Fibroblast of lung (primary cell): ENCODE measurements at places on chromosomes 5 and 9. TPM values are rescaled to one million over a fixed set of nuclear protein-coding genes. Genes with fewer than 3 reads are reported as not detected.
A peak's percentile ranks its signal among the peaks of the same experiment; 100 is the strongest.

Gene LCN15
- not detected in 2 replicates for polyA plus RNA-seq

Gene TMEFF1
- 0.55 and 1.1 TPM in 2 replicates for polyA plus RNA-seq

Gene SH3GL2
- polyA plus RNA-seq, result 0.10 TPM in 1 of 2 replicates, not detected in the other

Gene MACIR
- polyA plus RNA-seq, result 5.5 and 7.3 TPM in 2 replicates

Gene PTGDS
- 2.0 and 4.9 TPM in 2 replicates for polyA plus RNA-seq

Gene ANKRD55
- 0.25 TPM in 1 of 2 replicates, not detected in the other for polyA plus RNA-seq

Gene SVEP1
- polyA plus RNA-seq, result 24.4 and 46.3 TPM in 2 replicates

DNA sequence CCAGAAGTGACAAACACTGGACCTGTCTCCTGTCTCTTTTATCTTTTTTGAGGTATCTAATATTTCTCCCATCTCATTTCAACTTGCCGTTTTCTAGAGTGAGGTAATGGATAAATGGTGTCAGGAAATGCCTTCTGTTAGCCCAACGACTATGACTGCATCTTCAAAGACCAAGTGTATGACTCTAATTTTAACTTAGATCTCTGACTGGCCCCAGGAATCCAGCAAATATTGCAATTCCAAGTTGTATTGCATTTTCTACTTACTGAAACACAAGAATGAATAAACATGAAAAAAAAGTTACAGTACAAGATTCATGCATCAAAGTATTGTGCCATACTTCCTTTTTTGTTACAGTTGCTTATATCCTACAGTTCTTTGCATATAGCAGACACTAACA is 26.3 kb downstream of the SLC28A3 start:
- H3K27ac ChIP-seq, result no peak overlapping the region
- H3K4me3 ChIP-seq, result no peak overlapping the region
- H3K27me3 ChIP-seq, result no peaks in the 10 kb centered on the region
- H3K4me1 ChIP-seq, result no peaks in the 10 kb centered on the region
- no peak for DNase-seq

GRCh38 chr5:42321785-42322184 is 101.5 kb upstream of the GHR start:
- no peak overlapping the region for H3K4me3 ChIP-seq
- H3K27me3 ChIP-seq, result no peaks in the 10 kb centered on the region
- H3K4me1 ChIP-seq, result no peaks in the 10 kb centered on the region
- H3K27ac ChIP-seq, result no peak overlapping the region

DNA sequence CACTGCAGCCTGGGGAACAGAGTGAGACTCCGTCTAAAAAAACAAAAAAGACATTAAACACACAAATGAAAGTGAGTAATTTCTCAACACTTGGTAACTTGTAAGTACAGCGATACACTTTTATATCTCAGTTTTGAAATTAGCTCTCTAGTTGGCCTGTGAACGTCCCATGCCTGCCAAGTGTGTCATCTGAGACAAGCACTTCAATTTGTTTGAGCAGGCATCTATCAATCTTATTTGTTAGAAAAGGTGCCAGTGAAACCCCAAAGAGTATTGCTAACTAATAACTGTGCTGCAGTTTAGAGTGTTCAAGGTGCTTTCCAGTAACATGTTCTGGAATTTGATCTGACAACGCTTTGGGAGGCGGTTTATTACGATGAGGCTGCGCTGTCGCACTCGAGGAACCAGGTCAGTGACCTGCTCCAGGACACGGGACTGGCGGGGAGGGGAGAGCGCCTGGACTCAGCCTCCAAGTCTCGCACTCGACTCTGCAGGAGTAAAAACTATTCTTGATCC is 1.1 kb upstream of the SPIN1 start:
- H3K27me3 ChIP-seq, result no peaks in the 10 kb centered on the region
- no peaks in the 10 kb centered on the region for H3K4me1 ChIP-seq
- H3K4me3 ChIP-seq, result peak overlapping the region; percentile 95
- H3K36me3 ChIP-seq, result peaks cover 1% of the 10 kb centered on the region
- H3K27ac ChIP-seq, result peak overlapping the region; percentile 86
- DNase-seq, result no peak

DNA sequence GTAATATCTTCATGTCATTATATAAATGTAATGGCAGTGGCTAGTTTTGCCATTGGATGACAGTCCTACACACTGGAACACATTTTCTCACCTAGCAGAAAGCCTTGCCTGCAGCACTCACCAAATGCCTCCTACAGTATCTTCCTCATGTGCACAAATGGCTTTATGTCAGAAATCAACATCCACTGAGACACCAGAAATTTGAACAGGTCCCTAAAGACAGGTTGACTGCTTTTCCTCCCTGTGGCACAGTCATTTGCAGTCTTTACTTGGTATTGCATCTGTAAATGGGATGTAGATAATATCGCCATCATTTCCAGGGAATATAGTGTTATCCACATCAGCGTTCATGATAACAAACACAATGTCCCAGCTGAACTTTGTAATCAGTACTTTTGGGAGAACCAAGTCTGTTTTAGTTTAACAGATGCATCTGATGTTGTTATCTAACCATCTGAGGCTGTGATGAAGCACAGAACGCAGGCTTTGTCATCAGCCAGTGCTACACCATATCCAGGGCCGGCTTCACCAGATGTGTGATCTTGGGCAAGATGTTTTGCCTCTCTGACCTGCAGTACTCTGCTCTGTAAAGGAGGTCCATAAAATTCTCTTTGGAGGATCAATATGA is 83.9 kb upstream of the TAS2R1 start:
- no peak for DNase-seq
- H3K27me3 ChIP-seq, result no peaks in the 10 kb centered on the region
- no peaks in the 10 kb centered on the region for H3K36me3 ChIP-seq
- peaks cover 30% of the 10 kb centered on the region for H3K4me1 ChIP-seq

DNA sequence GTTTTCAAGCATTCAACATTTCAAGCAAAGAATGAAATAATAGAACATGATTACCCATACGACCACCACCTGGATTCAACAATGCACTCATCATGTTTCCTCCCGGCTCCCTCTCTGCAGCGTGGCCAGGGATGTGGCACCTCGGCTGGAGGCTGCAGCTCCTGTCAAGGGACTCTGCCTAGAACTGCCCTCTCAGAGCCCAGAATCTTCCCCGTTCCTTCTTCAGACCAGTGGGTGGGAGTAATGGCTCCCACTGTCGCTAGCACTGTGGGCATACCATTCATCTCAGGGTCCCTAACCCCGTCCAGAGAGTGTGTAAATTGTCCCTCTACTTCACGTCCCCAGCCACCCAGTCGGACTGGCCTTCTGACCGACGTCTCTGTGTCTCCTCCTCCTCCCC is 118.6 kb upstream of the COL5A1 start:
- H3K4me1 ChIP-seq, result no peaks in the 10 kb centered on the region
- H3K4me3 ChIP-seq, result no peak overlapping the region
- H3K27me3 ChIP-seq, result no peaks in the 10 kb centered on the region
- DNase-seq, result no peak
- H3K27ac ChIP-seq, result no peak overlapping the region

- H3K4me3 ChIP-seq, result no peak overlapping the region
- H3K4me1 ChIP-seq, result no peaks in the 10 kb centered on the region
- H3K27me3 ChIP-seq, result no peaks in the 10 kb centered on the region
- H3K36me3 ChIP-seq, result no peaks in the 10 kb centered on the region
- H3K27ac ChIP-seq, result no peak overlapping the region
Observed at GRCh38 chr9:135340143-135340655, 139.4 kb upstream of the PPP1R26 start.

- H3K4me3 ChIP-seq, result no peak overlapping the region
- peaks cover 3% of the 10 kb centered on the region for H3K36me3 ChIP-seq
- peaks cover 8% of the 10 kb centered on the region for H3K4me1 ChIP-seq
- DNase-seq, result peak; percentile 38
Observed at GRCh38 chr9:35797311-35798109, 6.1 kb downstream of the NPR2 start.

DNA sequence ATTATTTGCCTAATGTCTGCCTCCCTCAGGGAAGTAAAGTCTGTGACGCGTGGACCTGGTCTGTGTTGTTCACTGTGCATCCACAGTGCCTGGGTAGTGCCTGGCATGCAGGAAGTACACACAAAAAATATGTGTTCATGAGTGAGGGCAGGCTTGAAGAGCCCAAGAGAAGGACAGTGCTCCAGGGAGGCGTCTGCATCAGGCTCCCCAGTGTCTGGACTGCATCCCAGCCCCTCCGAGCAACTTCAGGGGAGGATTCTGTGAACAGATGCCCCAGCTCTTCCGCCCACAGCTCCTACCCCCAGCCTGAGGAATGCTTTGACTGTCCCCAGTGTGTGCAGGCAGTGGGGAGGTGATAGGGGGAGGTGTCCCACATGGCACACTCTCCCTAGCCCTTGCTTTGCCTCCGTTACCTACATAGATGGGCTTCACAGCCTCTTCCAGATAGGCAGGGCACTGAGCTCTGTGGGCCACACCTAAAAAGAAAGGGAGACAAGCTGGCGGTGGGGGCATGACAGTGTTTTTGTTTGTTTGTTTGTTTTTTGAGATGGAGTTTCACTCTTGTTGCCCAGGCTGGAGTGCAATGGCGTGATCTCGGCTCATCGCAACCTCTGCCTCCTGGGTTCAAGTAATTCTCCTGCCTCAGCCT is 25.4 kb downstream of the IRF1 start:
- no peak for DNase-seq
- no peaks in the 10 kb centered on the region for H3K36me3 ChIP-seq
- H3K4me1 ChIP-seq, result peaks cover 28% of the 10 kb centered on the region
- H3K27me3 ChIP-seq, result no peaks in the 10 kb centered on the region

- no peaks in the 10 kb centered on the region for H3K36me3 ChIP-seq
- no peak for DNase-seq
- no peak overlapping the region for H3K4me3 ChIP-seq
- no peaks in the 10 kb centered on the region for H3K27me3 ChIP-seq
Observed at GRCh38 chr5:130111746-130112145, 207.5 kb downstream of the CHSY3 start.

GRCh38 chr9:23772385-23772783 is 53.7 kb downstream of the ELAVL2 start:
- H3K4me1 ChIP-seq, result no peaks in the 10 kb centered on the region
- H3K4me3 ChIP-seq, result no peak overlapping the region
- H3K27me3 ChIP-seq, result no peaks in the 10 kb centered on the region
- no peaks in the 10 kb centered on the region for H3K36me3 ChIP-seq
- no peak overlapping the region for H3K27ac ChIP-seq

DNA sequence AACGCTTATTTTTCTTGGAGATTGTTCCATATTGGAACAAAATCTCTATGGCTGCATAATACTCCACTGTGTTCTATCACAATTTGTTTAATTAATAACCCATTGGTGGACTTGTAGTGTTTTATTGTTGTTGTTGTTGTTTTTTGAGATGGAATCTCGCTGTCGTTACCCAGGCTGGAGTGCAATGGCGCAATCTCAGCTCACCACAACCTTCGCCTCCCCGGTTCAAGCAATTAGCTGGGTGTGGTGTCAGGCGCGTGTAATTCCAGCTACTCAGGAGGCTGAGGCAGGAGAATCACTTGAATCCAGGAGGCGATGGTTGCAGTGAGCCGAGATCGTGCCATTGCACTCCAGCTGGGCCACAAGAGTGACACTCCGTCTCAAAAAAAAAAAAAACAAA is 38.7 kb downstream of the SPRY4 start:
- no peaks in the 10 kb centered on the region for H3K27me3 ChIP-seq
- H3K4me3 ChIP-seq, result no peak overlapping the region
- DNase-seq, result no peak
- no peaks in the 10 kb centered on the region for H3K36me3 ChIP-seq
- no peak overlapping the region for H3K27ac ChIP-seq
- H3K4me1 ChIP-seq, result peaks cover 3% of the 10 kb centered on the region

DNA sequence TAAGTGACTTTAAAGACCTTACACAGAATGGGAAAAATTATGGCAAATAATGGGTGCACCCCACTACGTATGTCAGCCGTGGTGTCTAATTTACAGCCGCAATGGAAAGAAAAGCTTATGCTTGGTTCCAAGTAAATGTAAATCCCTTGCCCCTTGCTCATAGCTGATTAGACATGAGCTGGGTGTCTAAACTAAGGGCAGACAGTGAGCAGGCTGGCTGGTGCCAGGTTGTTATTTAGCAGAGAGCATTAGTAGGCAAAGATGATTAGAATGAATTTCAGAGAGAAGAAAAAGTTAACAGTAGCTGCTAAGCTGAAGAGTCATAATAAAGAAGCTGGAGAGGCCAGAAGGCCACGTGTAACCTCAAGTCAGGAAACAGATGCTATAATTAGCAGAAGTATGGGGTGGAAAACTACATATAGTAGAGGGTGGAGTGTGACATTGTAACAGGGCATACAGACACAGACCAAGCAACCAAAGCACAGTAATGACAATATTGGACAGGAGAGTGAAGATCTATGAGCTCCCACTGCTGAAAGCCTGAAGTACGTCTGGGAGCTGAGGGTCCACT is 257.7 kb downstream of the MCTP1 start:
- DNase-seq, result no peak
- H3K27ac ChIP-seq, result no peak overlapping the region
- H3K4me3 ChIP-seq, result no peak overlapping the region
- no peaks in the 10 kb centered on the region for H3K36me3 ChIP-seq

- H3K4me1 ChIP-seq, result peaks cover 2% of the 10 kb centered on the region
- H3K27ac ChIP-seq, result no peak overlapping the region
- no peak overlapping the region for H3K4me3 ChIP-seq
- peak; percentile 71 for DNase-seq
- no peaks in the 10 kb centered on the region for H3K27me3 ChIP-seq
Observed at GRCh38 chr5:65151614-65152013, 330.1 kb downstream of the ADAMTS6 start.

DNA sequence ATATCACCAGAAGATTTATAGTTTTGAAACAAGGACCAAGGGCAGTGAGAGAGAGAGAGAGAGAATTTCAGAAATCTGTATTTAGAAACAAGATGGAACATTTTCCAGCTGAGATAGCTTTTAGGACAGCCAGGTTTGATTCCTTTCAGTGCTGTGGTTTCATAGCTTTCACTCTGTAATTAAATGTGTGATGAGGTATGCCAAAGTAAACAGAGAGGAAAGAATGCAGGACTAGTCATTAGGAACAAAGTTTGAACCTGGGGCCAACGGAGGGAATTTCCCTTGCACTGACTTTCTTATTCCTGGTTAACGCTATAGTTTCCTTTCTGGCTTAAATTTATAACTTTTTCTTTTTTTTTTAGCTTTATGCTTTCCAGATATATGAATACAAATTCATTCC is 10.0 kb upstream of the CCL28 start:
- peak; percentile 92 for DNase-seq
- no peaks in the 10 kb centered on the region for H3K36me3 ChIP-seq
- H3K27ac ChIP-seq, result no peak overlapping the region
- H3K4me3 ChIP-seq, result no peak overlapping the region
- no peaks in the 10 kb centered on the region for H3K27me3 ChIP-seq
